Upper lobe of left lung (tissue), 6 donors: ENCODE measurements at places on chromosomes 7 and 10.
A peak's percentile ranks its signal among the peaks of the same experiment; 100 is the strongest.

GRCh38 chr10:74923556-74923955, 97.2 kb downstream of the KAT6B start:
- DNase-seq = no peak
- H3K27me3 ChIP-seq = no peaks in the 10 kb centered on the region
- no peaks in the 10 kb centered on the region for H3K36me3 ChIP-seq
- no peak overlapping the region for H3K4me3 ChIP-seq
- peaks cover 59% of the 10 kb centered on the region for H3K4me1 ChIP-seq

DNA sequence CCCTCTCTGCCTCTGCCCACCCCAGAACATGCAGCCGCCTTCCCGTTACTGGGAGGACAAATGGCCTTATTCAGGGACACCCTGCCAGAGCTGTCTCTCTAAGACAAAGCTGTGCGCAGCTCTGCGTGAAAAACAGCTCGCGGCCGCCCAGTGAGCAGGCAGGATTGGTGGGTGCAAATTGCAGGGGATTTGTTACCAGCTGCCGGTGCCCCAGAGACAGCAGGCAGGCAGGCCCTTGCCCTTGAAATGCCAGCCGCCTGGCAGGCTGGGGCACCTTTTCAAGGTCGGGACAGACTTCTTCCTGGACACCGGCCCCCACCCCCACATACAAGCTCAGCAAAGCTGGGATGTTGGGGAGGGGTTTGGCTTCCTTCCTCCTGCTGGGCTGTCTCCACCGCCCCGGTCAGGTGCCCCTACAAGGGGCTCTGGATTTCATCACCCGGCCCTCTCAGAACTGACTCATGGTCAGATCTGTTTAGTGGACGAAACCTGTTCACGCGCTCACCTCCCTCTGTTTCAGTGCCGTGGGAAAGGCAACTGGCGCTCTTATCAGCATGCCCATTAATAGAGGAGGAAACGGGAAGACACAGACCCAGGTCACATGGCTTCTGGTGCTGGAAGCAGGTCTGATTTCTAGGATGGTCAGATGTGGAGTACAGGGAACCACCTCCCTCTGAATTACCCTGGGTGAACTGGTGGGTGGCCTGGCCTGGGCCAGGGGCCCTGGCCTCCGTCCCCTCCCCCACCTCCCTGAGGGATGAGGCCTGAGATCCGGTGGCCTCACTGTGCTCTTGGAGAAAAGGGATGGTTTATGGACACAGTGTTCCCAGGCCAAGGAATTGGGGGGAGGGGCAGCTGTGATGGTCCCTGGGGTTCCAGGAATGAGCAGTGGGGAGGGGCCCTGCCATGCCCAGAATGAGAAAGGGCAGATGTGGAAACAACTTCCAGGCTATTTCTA, 123.9 kb upstream of the PPIF start:
- peaks cover 10% of the 10 kb centered on the region for H3K36me3 ChIP-seq
- peak overlapping the region; percentile 75 for H3K27ac ChIP-seq
- H3K27me3 ChIP-seq = no peaks in the 10 kb centered on the region
- peaks cover 52% of the 10 kb centered on the region for H3K4me1 ChIP-seq
- no peak overlapping the region for H3K4me3 ChIP-seq
- peak; percentile 93 for DNase-seq

DNA sequence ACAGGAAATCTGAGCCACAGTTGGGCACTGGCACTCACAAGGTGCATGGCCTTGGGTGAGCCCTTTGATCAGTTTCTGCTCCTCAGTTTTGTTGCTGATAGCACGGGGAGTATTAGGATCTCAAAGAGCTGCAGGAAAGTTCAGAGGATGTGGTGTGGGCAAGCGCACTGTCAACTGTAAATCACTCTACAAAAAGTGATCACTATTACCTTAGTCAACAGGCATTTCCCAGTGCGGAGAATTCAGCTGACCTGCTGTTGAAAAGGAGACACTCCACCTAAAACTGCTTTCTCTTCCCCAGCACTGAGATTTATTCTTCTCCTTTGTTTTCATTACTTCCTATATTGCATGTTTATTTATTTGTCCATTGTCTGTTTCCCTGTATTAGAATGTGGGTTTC, 331.0 kb downstream of the PRPF18 start:
- H3K27me3 ChIP-seq = no peaks in the 10 kb centered on the region
- no peak overlapping the region for H3K4me3 ChIP-seq
- no peak for DNase-seq
- no peaks in the 10 kb centered on the region for H3K36me3 ChIP-seq
- peaks cover 3% of the 10 kb centered on the region for H3K4me1 ChIP-seq
- no peak overlapping the region for H3K27ac ChIP-seq

GRCh38 chr10:13347043-13347499, 1.0 kb downstream of the SEPHS1 start:
- H3K4me1 ChIP-seq = peaks cover 27% of the 10 kb centered on the region
- no peaks in the 10 kb centered on the region for H3K36me3 ChIP-seq
- no peaks in the 10 kb centered on the region for H3K27me3 ChIP-seq
- peak overlapping the region; percentile 98 for H3K27ac ChIP-seq
- H3K4me3 ChIP-seq = peak overlapping the region; percentile 83

- H3K27ac ChIP-seq = no peak overlapping the region
- H3K36me3 ChIP-seq = no peaks in the 10 kb centered on the region
- no peaks in the 10 kb centered on the region for H3K4me1 ChIP-seq
These were observed 128.5 kb downstream of the KIF20B start for GRCh38 chr10:89829887-89830269.

GRCh38 chr10:22086730-22087401, 83.3 kb upstream of the DNAJC1 start:
- no peaks in the 10 kb centered on the region for H3K27me3 ChIP-seq
- no peaks in the 10 kb centered on the region for H3K36me3 ChIP-seq
- H3K27ac ChIP-seq = no peak overlapping the region
- no peak overlapping the region for H3K4me3 ChIP-seq
